ENCODE measurements at places on chromosomes 5 and 9.

GRCh38 chr9:18728642-18729041 is 254.7 kb downstream of the ADAMTSL1 start:
- no peak for DNase-seq

- DNase-seq: no peak
Measured at GRCh38 chr5:135814316-135814715, 20.1 kb upstream of the SLC25A48 start.

DNA sequence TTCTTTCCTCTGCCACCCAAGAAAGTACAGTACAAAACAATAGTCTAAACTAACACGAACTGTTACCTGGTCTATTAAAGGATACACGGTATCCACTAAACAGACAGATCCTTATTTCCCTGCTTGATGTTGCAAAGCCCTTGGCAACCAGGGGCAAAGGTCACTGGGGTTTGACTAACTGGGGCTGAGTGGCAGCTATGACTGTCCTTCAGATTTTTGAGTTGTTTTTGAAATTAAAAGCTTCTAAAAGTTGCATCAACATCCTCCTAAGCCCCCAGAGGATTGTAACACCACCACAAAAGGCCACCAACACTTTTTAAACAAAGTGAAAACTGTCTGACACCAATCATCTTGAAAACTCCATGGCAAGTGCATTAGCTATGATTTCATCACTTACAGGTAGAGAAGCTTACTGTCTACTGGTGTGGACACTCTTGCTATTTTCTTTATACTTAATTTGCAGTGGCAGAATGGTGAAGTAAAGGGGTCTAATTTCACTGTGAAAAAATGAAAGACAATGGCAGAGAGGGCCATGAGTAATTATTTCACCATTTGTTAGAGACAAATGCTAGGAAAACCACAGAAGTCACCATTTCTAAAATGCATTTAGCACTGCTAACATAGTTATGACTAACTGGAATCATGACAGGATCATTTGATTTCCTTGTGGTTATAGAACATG is 292.4 kb downstream of the EFNA5 start:
- no peak for DNase-seq

DNA sequence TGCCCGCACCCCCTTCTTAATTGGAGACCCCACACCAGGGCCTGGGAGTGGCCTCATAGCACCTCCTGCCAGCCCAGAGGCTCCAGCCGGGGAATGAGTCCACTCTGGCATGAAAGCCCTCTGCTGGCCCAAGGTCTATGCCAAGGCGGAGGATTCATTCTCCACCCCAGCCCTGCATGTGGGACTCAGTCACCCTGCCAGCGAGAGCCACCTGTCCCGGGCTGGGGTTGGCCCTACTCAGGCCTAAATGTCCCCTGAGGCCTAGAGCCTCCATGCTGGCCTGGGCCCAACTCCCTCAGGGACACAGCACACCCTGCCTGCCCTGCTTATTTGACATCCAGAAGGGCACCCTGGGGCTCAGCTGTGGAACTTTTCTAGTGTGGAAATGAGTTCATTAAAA is 1.0 kb upstream of the RAPGEF1 start:
- DNase-seq: no peak

DNA sequence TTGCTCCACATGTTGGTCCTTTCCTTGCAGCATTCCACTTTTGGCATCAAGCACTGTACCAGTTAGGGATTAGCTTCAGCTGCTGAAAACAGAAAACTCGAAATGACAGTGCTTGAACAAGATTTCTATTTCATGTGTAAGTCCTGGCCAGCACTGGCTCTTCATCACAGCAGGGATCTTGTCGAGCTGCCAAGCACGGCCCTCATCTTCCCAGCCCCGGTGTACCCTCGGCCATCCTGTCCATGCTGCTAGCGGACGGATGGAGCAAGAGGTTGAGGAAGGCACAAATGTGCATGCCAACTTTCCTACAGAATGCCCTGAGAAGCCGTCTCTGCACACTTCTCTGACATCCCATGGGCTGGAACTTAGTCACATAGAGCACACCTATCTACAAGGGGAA is 130.6 kb downstream of the TENT4A start:
- no peak for DNase-seq

DNA sequence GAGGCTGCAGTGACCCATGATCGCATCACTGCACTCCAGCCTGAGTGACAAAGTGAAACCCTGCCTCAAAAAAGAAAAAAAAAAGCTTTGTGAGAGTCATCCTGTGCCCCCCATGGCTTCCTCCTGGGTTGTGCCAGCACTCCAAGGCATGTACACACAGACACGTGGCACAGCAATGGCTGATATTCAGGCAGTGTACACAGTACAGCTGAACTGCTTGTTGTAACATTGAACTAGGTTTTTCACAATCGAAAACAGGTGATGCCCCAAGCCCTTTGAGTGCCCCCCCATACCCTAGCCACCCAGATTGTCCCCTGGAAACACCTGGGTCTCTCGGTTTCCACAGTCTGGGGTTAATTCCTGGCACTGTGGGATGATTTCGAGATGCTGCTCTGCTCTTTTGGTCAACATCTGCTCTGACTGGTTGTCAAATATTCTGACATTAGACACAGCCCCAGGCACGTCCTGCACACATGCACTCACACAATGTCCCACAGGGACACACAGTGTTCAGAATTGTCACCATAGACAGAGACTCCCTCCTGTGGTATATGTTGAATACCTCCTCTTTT is 9.2 kb downstream of the SPINK4 start:
- DNase-seq: no peak

DNA sequence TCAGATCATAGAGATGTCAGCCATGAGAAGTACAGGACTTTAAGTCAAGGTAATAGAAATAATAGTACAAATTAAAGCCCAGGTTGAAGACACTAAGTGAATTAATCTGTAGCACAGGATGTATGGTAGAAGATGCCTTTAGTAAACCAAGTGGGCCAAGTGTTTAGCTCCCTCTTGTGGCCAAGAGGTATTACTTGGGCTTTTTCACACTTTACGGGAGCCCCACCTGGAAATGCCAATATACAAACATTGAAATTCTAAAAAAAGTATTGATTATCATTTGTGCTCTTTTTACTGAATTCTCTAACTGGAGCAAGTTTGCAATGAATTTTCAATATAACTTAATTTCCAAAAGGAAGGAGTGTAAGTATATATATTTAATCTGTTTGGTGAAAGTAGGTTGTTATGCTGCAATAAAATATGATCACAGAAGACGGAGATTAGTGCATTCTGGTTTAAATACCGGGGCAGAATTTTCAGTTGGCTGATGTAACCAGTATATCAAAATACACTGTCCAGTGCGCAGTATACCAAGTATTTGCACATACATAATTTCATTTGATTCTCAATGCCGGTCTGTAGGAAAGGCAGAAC is 84.7 kb downstream of the PARP8 start:
- DNase-seq: no peak

DNA sequence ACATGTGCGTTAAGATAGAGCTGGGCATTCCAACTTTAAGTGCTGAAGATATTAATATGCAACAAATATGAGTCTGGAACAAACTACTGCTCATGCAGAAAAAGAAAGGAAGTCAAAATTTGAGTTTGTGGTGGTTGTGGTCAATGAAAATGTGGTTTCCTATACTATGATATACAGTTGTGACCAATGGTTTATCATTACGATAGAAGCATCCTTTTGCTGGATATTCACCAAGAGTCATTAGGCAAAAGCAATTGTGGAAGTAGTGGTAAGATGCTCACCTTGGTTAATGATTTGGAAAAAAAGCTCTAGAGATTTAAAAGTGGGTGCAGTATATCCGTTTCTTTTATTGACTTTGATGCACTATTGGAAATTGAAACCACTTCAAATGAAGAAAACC is 1007.0 kb downstream of the NR2F1-AS1 start:
- no peak for DNase-seq

- DNase-seq: no peak
Measured at GRCh38 chr5:24923400-24923799, 278.6 kb upstream of the CDH10 start.

Measured in stimulated activated CD8-positive, alpha-beta memory T cell treated with anti-CD3 and anti-CD28 coated beads, Interleukin-15, amount 100 ng/mL, for 4 hours (primary cell).